ENCODE measurements at places on chromosomes 1 and 21.

DNA sequence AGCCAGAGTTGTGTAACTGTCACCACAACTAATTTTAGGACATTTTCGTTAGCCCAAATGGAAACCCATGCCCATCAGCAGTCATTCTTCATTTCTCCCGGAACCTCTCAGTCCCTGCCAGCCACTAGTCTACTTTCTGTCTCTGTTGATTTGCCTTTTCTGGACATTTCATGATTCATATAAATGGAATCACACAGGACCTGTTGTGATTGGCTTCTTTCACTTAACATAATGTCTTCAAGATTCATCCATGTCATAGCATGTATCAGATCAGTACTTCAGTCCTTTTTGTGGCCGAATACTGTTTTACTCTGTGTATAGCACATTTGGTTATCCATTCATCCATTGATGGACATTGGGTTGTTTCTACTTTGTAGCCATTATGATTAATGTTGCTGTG, 7.1 kb downstream of the SLC66A1 start:
- no peak for DNase-seq

GRCh38 chr21:43974791-43975468, 37.2 kb upstream of the TRAPPC10 start:
- DNase-seq: no peak

GRCh38 chr1:183106746-183107145, 79.3 kb upstream of the LAMC2 start:
- no peak for DNase-seq

- no peak for DNase-seq
Observed at GRCh38 chr1:9374748-9375341, 82.2 kb downstream of the SPSB1 start.

- peak; percentile 52 for DNase-seq
Observed at GRCh38 chr1:27556781-27557595, 47.0 kb downstream of the AHDC1 start.

Measured in stimulated activated CD8-positive, alpha-beta memory T cell treated with anti-CD3 and anti-CD28 coated beads, Interleukin-15, amount 100 ng/mL, for 48 hours (primary cell).